ENCODE measurements at places on chromosomes 13 and 19. TPM values are rescaled to one million over a fixed set of nuclear protein-coding genes. Genes with fewer than 3 reads are reported as not detected.

The IL17D gene
- not detected for total RNA-seq

The GAPDHS gene
- not detected for total RNA-seq

The MTIF3 gene
- 86.4 TPM for total RNA-seq

The IGSF23 gene
- not detected for total RNA-seq

The CGB5 gene
- total RNA-seq = not detected

The GNG7 gene
- total RNA-seq = 4.2 TPM

The CD79A gene
- total RNA-seq = 1.3 TPM

The CEACAM5 gene
- not detected for total RNA-seq

The ZNF723 gene
- not detected for total RNA-seq

The DAND5 gene
- not detected for total RNA-seq

The ALKBH6 gene
- total RNA-seq = 51.0 TPM

The KASH5 gene
- 0.69 TPM for total RNA-seq

- no peak for DNase-seq
- no peaks in the 10 kb centered on the region for H3K27me3 ChIP-seq
- no peak overlapping the region for H3K4me3 ChIP-seq
These were observed 160.7 kb downstream of the LMO7 start for GRCh38 chr13:75796825-75797224.

DNA sequence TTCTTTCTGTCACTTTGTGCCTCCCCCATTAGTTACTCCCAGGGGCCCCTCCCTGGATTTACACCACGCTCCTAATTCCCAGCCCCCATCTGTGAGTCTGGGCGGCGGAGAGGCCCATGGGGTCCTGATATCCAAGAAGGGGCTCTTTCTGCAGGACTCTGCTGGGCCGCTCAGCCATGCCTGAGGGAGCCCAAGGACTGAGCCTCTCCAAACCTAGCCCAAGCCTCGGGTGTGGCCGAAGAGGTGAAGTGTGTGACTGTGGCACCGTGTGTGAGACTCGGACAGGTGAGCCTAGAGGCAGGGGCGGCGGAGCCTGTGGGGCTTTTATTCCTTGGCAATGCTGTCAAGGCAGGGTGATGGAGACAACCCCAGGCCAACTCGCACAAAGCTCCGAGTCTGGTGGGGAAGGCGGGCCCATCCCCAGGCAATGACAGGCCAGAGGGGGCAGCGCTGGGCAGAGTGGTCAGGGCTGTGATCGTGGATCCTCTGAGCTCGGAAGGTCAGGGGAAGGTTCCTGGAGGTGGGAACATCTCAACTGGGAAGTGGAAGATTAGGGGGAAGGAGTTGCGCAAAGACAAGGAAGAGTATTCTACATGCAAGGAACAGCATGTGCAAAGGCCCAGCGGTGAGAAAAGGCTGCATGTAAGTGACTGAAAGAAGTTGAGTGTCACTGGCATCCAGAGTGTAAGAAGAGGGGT is 1.6 kb downstream of the PLEKHG2 start:
- no peak overlapping the region for H3K4me3 ChIP-seq
- H3K4me1 ChIP-seq = peaks cover 26% of the 10 kb centered on the region
- peak overlapping the region; percentile 100 for H3K27ac ChIP-seq
- H3K36me3 ChIP-seq = peaks cover 4% of the 10 kb centered on the region
- no peaks in the 10 kb centered on the region for H3K27me3 ChIP-seq
- no peak for DNase-seq

GRCh38 chr19:28126135-28126898 is 1086.6 kb downstream of the UQCRFS1 start:
- no peaks in the 10 kb centered on the region for H3K4me1 ChIP-seq
- H3K27ac ChIP-seq = no peak overlapping the region
- DNase-seq = no peak
- H3K27me3 ChIP-seq = no peaks in the 10 kb centered on the region
- H3K4me3 ChIP-seq = no peak overlapping the region

DNA sequence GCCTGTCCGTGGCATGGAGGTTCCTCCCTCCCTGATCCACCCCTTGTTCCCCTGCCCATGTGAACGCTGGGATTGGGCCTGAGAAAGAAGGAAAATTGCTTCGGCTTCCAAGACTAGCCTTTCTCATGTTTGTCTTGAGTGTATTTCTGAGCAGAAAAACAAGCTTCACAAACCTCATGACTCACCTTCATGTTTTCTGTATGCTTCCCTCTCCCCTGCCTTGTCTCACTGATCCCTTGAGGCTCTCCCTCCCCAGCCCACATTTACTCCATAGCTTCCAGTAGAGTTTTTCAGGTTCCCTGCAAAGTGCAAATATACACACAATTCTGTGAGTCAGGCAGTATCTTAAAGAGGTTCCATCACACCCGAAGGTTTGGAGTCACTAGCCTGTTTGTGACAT is 572.4 kb downstream of the UQCRFS1 start:
- no peak overlapping the region for H3K4me3 ChIP-seq
- no peaks in the 10 kb centered on the region for H3K4me1 ChIP-seq
- no peak for DNase-seq
- no peaks in the 10 kb centered on the region for H3K36me3 ChIP-seq
- H3K27ac ChIP-seq = no peak overlapping the region

DNA sequence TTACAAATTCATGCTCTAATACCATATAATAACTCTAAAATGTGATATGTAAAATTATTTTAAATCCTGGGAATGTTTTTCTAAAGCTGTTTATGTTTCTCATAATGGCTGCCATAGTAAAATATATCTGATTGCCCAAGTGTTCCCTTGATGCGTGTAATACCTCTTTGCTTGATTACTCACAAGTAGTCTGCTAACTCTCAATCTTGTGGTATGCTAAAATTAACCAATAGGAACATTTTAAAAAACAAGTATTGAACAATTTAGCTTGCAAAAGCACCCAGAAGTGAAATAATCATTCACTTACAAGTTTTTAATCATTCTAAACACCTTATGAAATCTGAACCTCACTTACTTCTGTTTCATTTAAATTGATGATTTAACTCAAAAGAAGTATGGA is 386.0 kb upstream of the ATXN8OS start:
- H3K4me1 ChIP-seq = no peaks in the 10 kb centered on the region
- H3K4me3 ChIP-seq = no peak overlapping the region
- H3K27me3 ChIP-seq = no peaks in the 10 kb centered on the region
- H3K27ac ChIP-seq = no peak overlapping the region
- no peaks in the 10 kb centered on the region for H3K36me3 ChIP-seq

DNA sequence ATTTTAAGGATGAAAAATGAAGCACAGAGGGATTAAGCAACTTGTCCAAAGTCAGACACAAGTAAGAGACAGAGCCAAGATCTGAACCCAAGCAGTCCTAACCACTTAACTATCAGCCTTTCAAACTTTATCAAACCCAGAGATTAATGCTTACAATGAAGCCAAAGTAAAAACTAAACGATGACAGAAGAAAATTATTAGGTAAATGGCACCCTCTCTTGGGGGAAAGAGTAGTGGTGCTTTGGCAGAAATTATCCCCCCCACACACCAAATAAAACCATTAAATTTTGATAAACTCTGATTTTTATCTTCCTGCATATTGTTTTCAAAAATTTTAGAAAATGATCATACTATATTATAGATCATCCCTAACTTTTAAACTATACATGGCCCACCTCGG is 329.2 kb downstream of the SLC7A1 start:
- peak; percentile 1 for DNase-seq
- H3K36me3 ChIP-seq = no peaks in the 10 kb centered on the region
- no peak overlapping the region for H3K27ac ChIP-seq
- H3K4me1 ChIP-seq = no peaks in the 10 kb centered on the region

GRCh38 chr13:109468123-109468522 is 318.3 kb downstream of the IRS2 start:
- no peak for DNase-seq
- no peaks in the 10 kb centered on the region for H3K4me1 ChIP-seq
- no peak overlapping the region for H3K4me3 ChIP-seq
- no peak overlapping the region for H3K27ac ChIP-seq
- no peaks in the 10 kb centered on the region for H3K27me3 ChIP-seq

GRCh38 chr13:86425170-86425815 is 626.1 kb upstream of the SLITRK6 start:
- H3K4me3 ChIP-seq = no peak overlapping the region
- no peak for DNase-seq
- no peaks in the 10 kb centered on the region for H3K36me3 ChIP-seq
- no peaks in the 10 kb centered on the region for H3K27me3 ChIP-seq

- no peaks in the 10 kb centered on the region for H3K27me3 ChIP-seq
- no peaks in the 10 kb centered on the region for H3K36me3 ChIP-seq
- H3K27ac ChIP-seq = no peak overlapping the region
These were observed 642.7 kb upstream of the ARGLU1 start for GRCh38 chr13:107210723-107211030.

GRCh38 chr13:20351281-20352022 is 119.3 kb upstream of the GJB6 start:
- H3K4me1 ChIP-seq = no peaks in the 10 kb centered on the region
- no peak overlapping the region for H3K4me3 ChIP-seq
- H3K36me3 ChIP-seq = no peaks in the 10 kb centered on the region
- H3K27ac ChIP-seq = no peak overlapping the region
- no peaks in the 10 kb centered on the region for H3K27me3 ChIP-seq

GRCh38 chr19:41334793-41335192 is 18.9 kb downstream of the TGFB1 start:
- no peaks in the 10 kb centered on the region for H3K27me3 ChIP-seq
- DNase-seq = no peak
- no peak overlapping the region for H3K4me3 ChIP-seq
- no peak overlapping the region for H3K27ac ChIP-seq

DNA sequence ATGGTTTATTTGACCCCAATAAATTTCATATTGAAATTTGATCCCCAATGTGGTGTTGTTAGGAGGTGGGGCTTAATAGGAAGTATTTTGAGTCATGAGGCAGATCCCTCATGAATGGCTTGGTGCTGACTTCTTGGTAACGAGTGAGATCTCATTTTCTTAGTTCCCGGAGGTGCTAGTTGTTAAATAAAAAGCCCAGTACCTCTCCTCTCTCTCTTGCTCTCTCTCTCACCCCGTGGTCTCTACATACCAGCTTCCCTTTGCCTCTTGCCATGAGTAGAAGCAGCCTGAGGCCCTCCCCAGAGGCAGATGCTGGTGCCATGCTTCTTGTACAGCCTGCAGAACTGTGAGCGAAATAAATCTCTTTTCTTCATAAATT is 39.4 kb upstream of the KATNAL1 start:
- H3K4me1 ChIP-seq = peaks cover 42% of the 10 kb centered on the region
- no peak for DNase-seq
- no peak overlapping the region for H3K4me3 ChIP-seq
- H3K27me3 ChIP-seq = no peaks in the 10 kb centered on the region
- H3K27ac ChIP-seq = no peak overlapping the region
- H3K36me3 ChIP-seq = peaks cover 5% of the 10 kb centered on the region

DNA sequence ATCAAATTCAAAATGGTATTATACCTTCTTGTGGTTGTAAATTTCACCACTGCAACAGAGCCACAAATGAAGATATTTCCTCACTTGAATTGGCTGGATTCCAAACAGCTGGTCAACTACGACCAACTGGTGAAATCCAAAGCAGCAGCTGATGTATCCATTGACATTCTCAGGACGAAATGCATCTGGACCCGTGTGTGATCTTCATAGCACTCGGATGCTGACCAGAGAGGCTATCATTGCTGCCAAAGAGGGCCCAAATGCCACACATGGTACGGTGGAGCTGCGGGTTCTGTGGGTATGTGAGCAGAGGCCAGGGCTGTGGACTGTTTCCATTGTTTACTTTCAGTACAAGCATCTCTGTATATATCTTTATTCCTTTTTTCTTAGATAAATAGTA is 25.6 kb upstream of the PCCA start:
- DNase-seq = no peak
- no peaks in the 10 kb centered on the region for H3K4me1 ChIP-seq
- H3K27me3 ChIP-seq = peaks cover 9% of the 10 kb centered on the region
- no peaks in the 10 kb centered on the region for H3K36me3 ChIP-seq

DNA sequence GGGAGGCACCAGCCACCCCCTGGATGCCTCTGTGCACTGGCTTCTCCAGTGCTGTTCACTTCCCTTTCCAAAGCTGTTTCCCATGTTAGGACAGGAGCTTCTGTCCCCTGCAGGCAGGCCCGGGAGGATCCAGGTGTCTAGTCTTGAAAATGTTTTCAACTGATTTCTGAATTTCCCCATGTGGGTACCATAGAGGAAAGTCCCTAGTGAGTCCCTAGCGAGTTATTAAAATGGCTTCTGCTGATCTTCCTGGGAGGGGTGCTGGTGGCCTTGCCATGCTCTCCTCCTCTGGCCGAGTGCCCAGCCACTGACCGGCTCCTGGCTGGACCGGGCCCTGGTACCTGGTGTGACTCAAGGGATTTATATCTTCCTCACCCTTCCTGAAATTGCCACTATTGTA is 5.2 kb upstream of the ANKRD10 start:
- H3K4me1 ChIP-seq = peaks cover 10% of the 10 kb centered on the region
- no peak overlapping the region for H3K4me3 ChIP-seq
- H3K27me3 ChIP-seq = no peaks in the 10 kb centered on the region
- no peaks in the 10 kb centered on the region for H3K36me3 ChIP-seq
- H3K27ac ChIP-seq = no peak overlapping the region
- no peak for DNase-seq

GRCh38 chr19:45124021-45124420 is 31.0 kb downstream of the PPP1R37 start:
- no peak for DNase-seq
- no peak overlapping the region for H3K27ac ChIP-seq
- no peaks in the 10 kb centered on the region for H3K27me3 ChIP-seq
- peaks cover 17% of the 10 kb centered on the region for H3K4me1 ChIP-seq

- H3K4me1 ChIP-seq = peaks cover 11% of the 10 kb centered on the region
- H3K4me3 ChIP-seq = peak overlapping the region; percentile 5
- no peaks in the 10 kb centered on the region for H3K36me3 ChIP-seq
- no peak for DNase-seq
- no peaks in the 10 kb centered on the region for H3K27me3 ChIP-seq
These were observed 29.3 kb upstream of the GRTP1 start for GRCh38 chr13:113393226-113393562.

DNA sequence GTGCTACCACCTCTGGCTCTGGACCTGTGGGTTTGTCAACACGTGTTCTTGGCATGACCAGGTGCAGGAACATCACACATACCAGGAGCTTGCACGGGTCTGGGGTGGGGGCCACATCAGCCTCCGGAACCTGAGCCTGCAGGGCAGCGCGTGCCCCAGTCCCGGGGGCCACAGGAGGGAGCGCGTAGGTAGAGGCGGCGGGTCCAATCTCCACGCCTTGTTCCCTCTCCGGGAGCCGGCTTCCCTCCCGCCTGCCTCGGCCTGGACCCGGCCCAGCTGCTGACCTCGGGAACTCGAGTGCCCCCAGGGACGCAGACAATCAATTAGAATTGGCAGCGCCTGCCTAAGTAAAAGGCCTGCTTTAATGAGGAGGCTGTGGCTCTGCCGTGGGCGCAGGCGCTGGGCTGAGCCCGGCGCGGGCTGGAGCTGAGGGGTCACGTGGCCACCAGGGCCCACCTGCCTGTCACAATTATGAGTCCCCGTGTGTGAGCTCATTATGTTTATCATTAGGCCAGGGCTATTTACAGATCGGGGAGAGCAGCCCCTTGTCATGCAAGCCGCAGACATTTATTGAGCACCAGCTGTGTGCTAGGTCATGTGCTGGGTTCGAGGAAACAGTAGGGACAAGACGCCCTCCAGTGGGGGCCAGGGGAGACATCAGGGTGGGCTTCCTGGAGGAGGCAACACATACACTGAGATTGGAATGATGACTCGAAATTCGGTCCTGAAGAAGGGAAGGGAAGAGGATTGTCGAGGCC is 32.2 kb upstream of the TNFAIP8L1 start:
- no peaks in the 10 kb centered on the region for H3K27me3 ChIP-seq
- no peak for DNase-seq
- no peak overlapping the region for H3K27ac ChIP-seq
- H3K36me3 ChIP-seq = no peaks in the 10 kb centered on the region

GRCh38 chr13:26494571-26495195 is 62.8 kb upstream of the WASF3 start:
- H3K4me3 ChIP-seq = no peak overlapping the region
- H3K4me1 ChIP-seq = no peaks in the 10 kb centered on the region
- H3K27me3 ChIP-seq = no peaks in the 10 kb centered on the region
- H3K27ac ChIP-seq = no peak overlapping the region
- H3K36me3 ChIP-seq = no peaks in the 10 kb centered on the region
